ENCODE measurements at places on chromosomes 4 and X. TPM values are rescaled to one million over a fixed set of nuclear protein-coding genes. Genes with fewer than 3 reads are reported as not detected.

Gene P2RY8
- not detected for total RNA-seq

Gene NWD2
- not detected for total RNA-seq

Gene COX7B2
- total RNA-seq, result not detected

Gene MED12
- 15.6 TPM for total RNA-seq

Gene ACSL1
- 55.5 TPM for total RNA-seq

Gene TMEM271
- total RNA-seq, result not detected

Measured in uterine smooth muscle cell (primary cell).